Pons (tissue), 1 donor: ENCODE measurements at places on chromosomes 1 and 21.

GRCh38 chr1:19563324-19564097 is 78.2 kb upstream of the CAPZB start:
- no peak for DNase-seq

- DNase-seq, result no peak
Observed at GRCh38 chr1:63991685-63992084, 211.7 kb upstream of the UBE2U start.

GRCh38 chr1:37697090-37697489 is 4.8 kb downstream of the CDCA8 start:
- DNase-seq, result no peak

DNA sequence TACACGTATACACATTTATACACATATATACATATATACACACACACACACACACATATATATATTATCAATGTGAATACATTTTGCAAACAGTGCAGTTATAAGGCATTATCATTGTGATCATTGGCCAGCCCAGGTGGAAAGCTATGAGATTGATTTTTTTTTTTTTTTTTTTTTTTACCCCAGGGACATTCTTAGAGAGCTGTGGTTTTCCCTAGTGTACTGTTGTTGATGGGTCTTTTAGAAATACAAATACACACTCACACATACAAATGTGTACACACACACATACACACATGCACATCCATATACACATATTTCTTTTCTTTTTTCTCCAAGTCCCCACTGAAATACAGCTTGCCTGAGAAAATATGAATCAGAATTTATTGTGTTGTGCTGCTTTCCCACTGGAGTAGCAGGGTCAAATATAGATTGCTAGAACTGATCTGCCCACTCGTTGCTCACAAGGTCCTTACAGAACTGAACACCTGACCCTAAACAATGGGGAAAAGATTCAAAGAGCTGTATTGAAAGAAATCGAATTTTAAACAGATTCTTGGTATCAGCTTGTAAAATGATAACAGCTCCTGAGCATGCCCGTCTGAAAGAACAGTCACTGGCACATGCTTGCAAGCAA is 325.6 kb downstream of the OMA1 start:
- DNase-seq, result no peak

DNA sequence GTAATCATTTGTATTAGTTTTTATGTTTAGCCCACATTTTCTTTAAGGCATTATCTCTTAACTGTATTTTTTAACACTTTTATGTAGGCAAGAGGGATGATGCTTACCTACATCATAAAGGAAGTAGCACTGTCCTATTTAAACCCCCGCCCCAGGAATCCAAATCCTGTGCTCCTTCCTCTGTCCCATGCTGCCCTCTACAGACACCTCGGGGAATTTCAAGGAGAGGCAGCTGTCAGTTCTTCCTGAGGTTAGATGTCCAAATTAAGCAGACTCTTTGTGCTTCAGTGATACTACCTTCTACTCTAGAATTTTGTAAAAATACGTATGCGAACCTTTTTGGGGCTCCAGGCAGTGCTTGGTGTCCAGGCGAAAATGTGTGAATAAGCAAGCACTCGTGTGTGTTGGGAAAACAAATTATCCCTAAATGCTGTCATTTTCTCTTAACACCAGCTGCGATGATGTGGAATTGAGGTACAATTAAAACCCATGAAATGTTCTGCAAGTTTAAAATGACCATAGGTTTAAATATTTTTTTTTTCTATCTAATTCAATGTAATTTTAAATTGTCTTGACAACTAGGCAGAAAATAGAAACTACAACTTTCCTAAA is 19.2 kb downstream of the CRCT1 start:
- DNase-seq, result peak; percentile 39

- no peak for DNase-seq
Observed at GRCh38 chr1:25657883-25658760, 41.5 kb downstream of the MAN1C1 start.

GRCh38 chr1:189658381-189658780 is 819.3 kb downstream of the BRINP3 start:
- DNase-seq, result peak; percentile 81

DNA sequence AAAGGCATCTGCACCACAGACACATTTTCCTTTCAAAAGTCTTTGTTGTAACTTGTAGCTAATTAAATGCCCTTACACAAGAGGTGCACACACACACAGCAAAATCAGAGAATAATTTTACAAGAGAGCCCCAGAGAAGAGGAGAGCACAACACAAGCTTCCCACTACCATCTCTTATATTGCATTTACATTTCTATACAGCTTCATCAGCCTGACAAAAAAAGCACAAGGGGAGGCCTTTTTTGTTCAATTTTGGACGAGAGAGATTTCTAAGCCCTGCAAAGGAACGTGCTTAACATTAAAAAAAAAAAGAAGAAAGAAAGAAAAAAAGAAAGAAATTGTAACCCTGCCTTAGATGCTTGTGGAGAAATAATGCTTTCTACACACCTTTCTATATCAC is 17.1 kb upstream of the ESRRG start:
- no peak for DNase-seq

DNA sequence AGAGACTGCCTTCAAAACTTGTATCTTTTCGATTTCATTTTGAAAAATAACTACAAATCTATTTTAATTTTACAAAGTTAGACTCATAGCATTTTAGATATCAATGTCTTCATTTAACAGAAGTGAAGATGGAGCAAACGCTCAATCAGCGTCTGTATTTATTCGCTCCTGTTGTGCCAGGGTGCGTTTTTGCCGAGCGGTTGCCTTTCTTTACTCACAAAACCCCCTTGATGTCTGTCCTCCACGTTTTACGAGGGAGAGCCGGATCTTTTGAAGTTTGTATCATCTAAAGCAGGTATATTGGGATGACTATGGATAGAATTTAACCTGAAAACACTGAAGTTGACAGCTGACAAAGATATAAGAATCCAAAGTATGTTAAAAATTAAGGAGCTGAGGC is 44.6 kb downstream of the MRPL39 start:
- no peak for DNase-seq

DNA sequence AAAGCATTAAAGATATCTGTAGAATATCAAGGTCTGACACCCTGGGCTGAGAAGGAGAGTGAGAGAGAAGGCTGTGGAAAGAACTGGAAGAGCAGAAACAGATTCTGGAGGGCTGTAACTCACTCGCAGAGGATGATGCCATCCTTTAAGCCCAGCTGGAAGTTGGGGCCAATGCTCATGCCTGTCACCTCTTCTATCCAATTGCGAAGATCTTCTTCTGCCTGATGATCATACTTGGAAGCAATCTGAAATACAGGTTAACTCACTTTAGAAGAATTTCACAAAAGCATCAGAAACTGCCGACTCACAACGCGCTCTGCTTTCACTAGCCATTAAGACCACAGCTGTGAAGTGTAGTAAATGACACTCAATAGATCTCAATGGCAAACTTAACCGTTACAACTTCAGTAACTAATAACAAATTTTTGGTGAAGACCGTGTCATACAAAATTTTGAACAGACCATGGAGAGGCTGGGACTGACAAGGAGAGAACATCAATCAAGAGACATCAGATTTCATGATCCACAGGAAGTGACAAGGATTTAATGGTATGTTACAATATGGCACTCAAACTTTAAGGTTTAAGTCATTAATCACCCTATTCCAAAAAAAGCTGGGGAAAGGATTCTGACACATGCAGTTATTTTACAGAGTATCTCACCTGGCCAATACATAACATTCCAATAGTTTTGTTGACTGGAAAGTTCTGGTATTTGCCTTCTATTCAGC is 23.5 kb downstream of the CNN3 start:
- DNase-seq, result no peak
